Left ventricle myocardium inferior (tissue), 1 donor: ENCODE measurements at places on chromosomes 13 and 19. TPM values are rescaled to one million over a fixed set of nuclear protein-coding genes. Genes with fewer than 3 reads are reported as not detected.

The LMTK3 gene
- total RNA-seq = 1.1 TPM

The HPN gene
- 3.4 TPM for total RNA-seq

The LPAR6 gene
- total RNA-seq = 11.5 TPM

The KLF1 gene
- total RNA-seq = not detected

The CCDC122 gene
- total RNA-seq = 2.0 TPM

The SNAPC2 gene
- 9.8 TPM for total RNA-seq

GRCh38 chr13:97018029-97018819, 23.9 kb upstream of the OXGR1 start:
- no peak for DNase-seq

DNA sequence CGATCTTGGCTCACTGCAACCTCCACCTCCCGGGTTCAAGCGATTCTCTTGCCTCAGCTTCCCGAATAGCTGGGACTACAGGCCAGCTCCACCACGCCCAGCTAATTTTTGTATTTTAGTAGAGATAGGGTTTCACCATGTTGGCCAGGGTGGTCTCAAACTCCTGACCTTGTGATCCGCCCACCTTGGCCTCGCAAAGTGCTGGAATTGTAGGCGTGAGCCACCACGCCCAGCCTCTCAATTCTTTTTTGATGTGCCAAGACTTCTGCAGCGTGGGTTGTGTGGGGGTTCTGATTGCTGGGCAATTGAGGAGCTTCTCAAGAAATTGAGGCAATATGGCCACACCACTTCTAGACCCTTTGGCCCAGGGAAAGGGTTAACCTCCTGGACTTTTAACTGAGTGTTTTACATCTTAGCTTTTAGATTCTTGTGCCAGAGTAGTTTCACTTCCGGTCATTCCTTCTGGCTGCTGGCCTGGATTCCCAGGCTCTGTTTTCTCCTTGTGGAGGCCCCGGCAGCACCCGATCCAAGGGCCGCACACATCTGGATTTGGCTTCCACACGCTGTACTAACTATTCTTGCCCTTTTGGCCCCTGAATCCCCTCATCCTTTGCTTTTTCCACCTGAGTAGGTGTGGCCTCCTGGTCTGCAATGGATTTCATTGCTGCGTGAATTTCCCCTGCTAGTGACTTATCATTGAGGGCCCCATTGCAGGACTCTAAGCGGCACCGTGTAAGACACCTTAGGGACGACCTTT, 14.7 kb downstream of the SMARCA4 start:
- peak; percentile 62 for DNase-seq

DNA sequence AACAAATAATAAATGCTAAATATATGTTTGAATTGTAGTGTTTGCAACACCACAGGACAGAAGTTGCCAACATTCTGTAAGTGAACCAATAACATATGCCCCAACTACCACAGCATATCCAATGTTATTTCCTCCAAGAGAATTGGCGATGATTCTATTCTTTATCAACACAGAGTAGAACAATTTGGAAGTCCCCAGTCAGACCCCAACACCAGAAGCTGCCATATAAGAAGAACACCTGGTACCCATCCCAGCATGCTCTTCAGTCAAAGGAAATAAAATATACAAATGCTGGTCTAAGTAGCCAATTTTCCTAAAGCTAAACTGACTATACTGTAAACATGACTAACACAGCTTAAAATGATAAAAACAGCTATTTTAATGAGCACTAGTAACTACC, 145.7 kb downstream of the KLF12 start:
- DNase-seq = no peak

- DNase-seq = no peak
Observed at GRCh38 chr13:71634602-71635443, 232.2 kb downstream of the DACH1 start.

DNA sequence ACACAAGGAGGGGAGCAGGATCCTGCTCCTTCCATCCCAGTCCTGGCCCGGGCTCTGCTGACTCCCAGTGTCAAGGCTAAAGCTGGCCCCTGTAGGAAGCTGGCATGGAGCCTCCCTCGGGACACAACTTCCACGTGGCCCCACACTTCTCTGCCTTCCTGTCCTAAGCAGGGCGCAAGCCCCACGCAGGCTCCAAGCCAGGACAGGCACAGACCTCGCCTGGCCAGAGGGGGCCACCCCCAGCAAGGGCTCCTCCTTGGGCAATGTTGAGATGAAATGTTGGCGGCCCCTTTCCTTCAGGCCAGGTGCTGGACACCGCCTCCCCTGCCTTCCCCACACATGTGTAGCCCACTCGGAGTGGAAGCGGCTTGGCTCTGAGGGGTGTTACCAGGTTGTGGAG, 66.6 kb downstream of the COL4A1 start:
- no peak for DNase-seq

GRCh38 chr13:43864921-43865320, 14.6 kb downstream of the CCDC122 start:
- DNase-seq = no peak

- DNase-seq = no peak
Observed at GRCh38 chr19:38658462-38659306, 11.2 kb downstream of the ACTN4 start.

- no peak for DNase-seq
Observed at GRCh38 chr13:71877256-71877653, 10.3 kb upstream of the DACH1 start.

DNA sequence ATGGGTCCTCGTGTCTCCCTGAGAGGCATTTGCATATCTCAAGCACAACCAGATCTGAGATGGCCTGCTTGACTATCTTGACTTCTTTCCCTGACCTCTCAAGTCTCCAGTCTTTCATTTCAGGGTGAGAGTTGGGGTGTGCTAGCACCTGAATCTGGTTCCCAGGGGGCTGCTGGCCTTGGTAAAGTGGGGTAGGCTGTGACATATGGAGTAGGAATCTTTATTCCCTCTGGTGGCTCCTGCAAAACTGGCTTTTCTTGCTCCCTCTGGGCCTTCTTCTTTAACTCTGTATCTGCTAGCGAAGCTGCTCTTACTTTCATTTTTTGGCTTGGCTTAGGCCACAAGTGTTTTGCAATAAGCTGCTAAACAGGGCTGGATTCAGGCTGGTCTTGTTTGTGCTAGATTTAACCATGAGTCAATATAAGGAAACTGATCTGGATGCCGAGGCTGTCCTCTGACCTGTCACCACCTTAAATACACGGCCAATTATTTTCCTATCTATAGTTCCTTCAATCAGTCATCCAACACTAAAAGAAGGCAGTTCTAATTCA, 42.3 kb downstream of the ZNF493 start:
- DNase-seq = no peak

GRCh38 chr13:43196750-43197370, 173.5 kb downstream of the DNAJC15 start:
- no peak for DNase-seq

DNA sequence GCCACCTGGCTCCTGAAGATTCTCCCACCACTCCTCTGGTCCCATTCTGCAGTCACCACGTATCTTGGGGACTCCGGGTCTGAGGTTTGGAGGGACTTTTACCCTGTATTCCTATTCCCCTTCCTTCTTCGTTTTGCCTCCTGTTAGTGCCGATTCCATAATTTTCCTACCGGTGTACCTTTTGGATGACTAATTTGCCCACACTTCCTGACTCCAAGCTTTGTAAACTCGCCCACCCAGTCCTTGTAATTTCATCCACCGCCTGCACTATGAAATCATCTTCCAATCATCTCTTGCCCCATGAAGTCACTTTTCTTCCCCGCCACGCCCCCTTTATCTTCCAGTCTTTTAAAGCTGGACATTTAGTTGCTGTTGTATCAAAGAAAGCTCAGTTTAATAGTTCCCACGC, 572 bp downstream of the UCHL3 start:
- no peak for DNase-seq

DNA sequence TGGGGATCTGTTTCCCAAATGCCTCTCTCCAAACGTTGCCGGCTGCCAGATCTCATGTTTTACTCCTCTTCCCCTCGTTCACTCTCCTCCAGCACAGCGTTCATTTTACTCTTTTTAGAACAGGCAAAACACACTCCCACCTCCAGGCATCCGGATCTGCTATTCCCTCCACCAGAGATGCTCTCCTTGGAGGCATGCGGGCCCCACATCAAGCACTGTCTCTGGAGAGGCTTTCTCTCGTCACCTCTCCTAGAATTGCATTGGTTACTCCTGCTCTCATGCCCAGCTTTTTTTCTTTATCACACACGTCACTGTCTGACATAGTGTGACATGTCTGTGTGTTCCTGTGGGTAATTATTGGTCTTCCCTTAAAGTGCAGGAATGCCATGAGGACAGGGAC, 20.1 kb upstream of the MYADM start:
- DNase-seq = no peak

GRCh38 chr13:33490461-33491327, 205.1 kb upstream of the STARD13 start:
- no peak for DNase-seq

DNA sequence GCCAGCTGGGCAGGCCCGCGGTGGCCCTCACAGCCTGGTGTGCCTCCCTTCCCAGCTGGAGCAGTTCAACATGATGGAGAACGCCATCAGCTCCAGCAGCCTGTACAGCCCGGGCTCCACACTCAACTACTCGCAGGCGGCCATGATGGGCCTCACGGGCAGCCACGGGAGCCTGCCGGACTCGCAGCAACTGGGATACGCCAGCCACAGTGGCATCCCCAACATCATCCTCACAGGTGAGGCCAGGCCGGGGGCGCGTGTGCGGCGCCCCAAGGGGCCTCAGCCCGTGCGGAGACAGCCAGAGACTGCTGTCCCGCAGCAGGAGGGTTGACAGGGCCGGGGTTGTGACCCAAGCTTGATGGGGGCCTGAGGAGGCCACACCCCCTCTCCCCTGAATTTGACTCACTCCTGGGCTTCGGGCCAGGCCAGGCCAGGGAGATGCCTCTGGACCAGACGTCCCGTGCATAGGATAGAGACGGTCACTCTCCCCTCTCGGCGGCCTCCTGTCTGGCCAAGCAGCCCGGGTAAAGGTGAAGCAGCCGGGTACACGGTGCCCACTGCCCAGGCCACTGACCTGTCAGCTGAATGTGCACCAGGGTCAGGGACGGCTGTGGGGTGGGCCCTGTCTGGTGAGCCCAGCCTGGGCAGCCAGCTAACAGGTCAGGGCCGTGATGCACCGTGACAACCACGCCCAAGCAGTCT, 15.4 kb downstream of the COMP start:
- no peak for DNase-seq

- no peak for DNase-seq
Observed at GRCh38 chr13:89205856-89206520, 1534.8 kb downstream of the SLITRK5 start.

- DNase-seq = no peak
Observed at GRCh38 chr13:46773541-46773940, 23.4 kb downstream of the ESD start.

GRCh38 chr19:46192992-46193650, 36.4 kb upstream of the IGFL1 start:
- DNase-seq = no peak
